ENCODE measurements at places on chromosomes 13 and 19.

- DNase-seq = no peak
- peak overlapping the region; percentile 87 for H3K27ac ChIP-seq
- H3K4me3 ChIP-seq = peak overlapping the region; percentile 95
- peaks cover 3% of the 10 kb centered on the region for H3K4me1 ChIP-seq
- peaks cover 9% of the 10 kb centered on the region for H3K36me3 ChIP-seq
Observed at GRCh38 chr19:16627928-16628182, 149 bp downstream of the MED26 start.

DNA sequence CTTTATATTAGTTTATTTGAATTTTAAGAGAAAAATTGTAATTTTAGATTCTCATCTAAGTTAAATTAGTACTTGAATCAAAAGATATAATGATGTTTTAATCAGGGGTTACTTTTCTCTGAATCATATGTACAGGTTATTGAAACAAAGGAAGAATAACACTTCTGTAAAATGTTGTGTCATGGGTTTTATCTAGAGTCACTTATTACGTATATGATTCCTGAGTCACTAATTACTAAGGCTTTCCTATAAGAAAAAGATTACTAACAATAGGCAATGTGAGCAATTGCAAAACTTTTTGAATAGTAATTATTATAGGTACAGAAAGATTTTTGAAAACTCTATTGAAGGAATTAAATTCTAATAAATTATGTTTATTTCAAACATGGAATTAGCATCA is 99.2 kb upstream of the KLF5 start:
- peak; percentile 8 for DNase-seq
- H3K4me1 ChIP-seq = no peaks in the 10 kb centered on the region
- no peaks in the 10 kb centered on the region for H3K27me3 ChIP-seq
- no peak overlapping the region for H3K27ac ChIP-seq
- no peaks in the 10 kb centered on the region for H3K36me3 ChIP-seq

DNA sequence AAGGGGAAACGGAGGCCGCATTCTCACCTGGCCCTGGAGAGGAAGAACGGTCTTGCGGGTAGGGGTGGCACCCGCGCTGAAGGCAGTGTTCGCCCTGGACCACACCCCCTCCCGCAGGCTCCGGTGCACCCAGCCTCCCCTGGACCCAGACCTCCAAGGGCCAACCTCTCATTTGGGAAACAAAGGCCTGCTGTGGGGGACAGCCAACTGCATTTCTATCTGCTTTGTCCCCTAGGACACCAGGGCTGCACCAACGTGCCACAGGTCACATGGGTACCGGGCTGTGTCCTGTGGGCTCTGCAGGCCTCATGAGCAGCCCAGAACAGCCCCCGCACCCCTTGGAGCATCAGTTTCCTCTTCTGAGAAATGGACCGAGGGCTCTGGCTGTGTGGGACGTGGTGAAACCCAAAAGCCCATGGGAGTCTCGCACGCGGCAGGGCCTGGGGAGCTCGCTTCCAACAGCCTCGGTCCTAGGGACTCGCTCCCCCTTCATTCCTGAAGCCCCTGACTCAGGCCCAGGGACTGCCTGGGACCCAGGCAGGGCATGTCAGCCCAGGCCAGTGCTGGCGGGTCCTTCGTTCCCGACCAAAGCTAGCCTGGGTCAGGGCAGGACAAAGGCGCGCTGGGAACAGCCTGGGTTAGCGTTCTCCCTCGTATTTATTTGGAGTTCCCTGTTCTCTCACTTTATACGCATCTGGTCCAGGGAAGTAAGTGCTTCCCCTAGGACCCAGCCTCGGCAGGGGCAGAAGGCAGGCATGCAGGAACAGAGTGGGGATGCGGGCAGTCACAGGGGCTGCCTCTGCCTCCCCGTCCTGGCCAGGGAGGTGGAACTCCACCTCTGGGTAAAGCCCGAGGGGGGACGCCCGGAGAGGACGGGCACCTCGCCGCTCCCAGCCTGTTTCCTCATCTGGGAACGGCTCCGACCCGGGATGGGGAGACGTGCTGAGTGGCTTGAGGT is 4.6 kb downstream of the TCF3 start:
- DNase-seq = no peak
- no peak overlapping the region for H3K27ac ChIP-seq
- H3K4me3 ChIP-seq = no peak overlapping the region
- H3K36me3 ChIP-seq = peaks cover 9% of the 10 kb centered on the region

- DNase-seq = no peak
- H3K27ac ChIP-seq = no peak overlapping the region
Observed at GRCh38 chr13:93987458-93987857, 492.0 kb downstream of the DCT start.

DNA sequence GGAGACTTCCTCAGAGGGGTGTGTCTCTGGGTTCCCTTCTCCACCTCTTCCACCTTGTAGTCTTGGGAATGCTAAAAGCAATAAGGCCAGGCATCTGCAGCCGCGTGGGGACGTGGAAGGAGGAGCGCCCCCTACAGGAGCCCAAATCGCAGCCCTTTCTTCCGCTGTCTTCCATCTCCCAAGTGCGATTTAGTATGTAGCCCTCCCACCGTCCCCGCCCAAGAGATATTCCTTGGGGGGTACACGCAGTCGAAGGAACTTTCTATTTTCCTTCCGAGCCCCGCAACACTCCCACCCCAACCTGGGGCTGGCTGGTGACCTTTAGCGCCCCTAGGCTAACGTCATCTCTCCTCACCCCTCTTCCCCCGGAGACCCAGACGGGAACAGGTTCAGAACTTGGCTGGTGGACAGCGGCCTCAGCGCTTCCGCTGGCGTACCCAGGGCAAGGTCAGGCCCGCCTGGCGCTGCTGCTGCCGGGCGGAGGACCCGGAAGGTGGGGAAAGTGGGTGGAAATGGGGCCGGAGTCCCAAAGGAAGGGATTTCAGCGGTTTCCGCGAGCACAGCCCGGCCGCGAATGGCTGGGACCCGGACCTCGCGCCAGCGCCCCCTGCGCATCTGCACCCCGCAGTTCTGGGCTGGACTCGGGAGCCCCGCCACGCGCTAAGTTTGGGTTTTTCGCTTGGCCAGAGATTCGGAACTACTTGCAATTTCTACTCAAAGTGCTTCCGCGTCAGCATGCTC is 2.1 kb upstream of the PCDH8 start:
- no peak overlapping the region for H3K27ac ChIP-seq
- no peaks in the 10 kb centered on the region for H3K36me3 ChIP-seq
- peaks cover 35% of the 10 kb centered on the region for H3K27me3 ChIP-seq
- peak overlapping the region; percentile 37 for H3K4me3 ChIP-seq

Data from fibroblast of lung (primary cell).